ENCODE measurements at places on chromosomes 13 and 19. TPM values are rescaled to one million over a fixed set of nuclear protein-coding genes. Genes with fewer than 3 reads are reported as not detected.

SELENOV gene
- total RNA-seq, result not detected

IQCN gene
- total RNA-seq, result 0.99 TPM

- DNase-seq, result no peak
These were observed 4.8 kb downstream of the ZBTB7A start for GRCh38 chr19:4061683-4062418.

GRCh38 chr13:63625869-63626268 lies 2210.2 kb upstream of the PCDH20 start:
- DNase-seq, result no peak

DNA sequence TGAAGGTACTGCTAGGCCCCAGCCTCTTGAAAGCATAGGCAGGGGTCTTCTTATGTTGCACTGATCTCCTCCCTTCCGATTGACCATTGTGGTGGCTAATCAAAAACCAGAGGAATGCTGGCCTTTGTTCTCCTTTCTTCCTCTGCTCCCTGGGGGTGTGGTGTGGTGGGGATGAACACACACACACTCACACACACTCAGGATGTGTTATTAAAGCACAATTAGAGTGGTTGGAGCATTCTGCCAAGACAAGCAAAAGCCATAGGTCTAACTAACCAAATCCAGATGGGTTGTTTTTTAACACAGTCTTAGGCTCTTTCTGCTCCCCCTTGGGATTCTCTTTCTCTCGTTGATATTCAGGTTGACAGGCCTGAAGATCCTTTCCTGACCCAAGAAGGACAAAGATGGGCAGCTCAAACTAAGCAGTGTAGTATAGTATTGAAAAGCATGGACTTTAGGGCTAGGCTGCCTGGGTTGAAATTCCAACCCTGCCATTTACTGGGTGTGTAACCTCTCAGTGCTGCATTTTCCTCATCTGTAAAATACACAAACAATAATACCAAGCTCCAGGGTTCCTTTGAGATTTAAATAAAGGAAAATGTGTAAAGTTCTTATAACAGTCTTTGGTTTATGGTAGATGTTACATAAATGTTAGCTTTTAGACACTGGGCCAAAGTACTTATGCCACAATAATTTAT lies 25.5 kb upstream of the DGKH start:
- no peak for DNase-seq
